Fibroblast of skin of abdomen (primary cell): ENCODE measurements at places on chromosomes 11 and 22.

- DNase-seq = no peak
Measured at GRCh38 chr22:35215993-35216392, 41.3 kb upstream of the HMGXB4 start.

DNA sequence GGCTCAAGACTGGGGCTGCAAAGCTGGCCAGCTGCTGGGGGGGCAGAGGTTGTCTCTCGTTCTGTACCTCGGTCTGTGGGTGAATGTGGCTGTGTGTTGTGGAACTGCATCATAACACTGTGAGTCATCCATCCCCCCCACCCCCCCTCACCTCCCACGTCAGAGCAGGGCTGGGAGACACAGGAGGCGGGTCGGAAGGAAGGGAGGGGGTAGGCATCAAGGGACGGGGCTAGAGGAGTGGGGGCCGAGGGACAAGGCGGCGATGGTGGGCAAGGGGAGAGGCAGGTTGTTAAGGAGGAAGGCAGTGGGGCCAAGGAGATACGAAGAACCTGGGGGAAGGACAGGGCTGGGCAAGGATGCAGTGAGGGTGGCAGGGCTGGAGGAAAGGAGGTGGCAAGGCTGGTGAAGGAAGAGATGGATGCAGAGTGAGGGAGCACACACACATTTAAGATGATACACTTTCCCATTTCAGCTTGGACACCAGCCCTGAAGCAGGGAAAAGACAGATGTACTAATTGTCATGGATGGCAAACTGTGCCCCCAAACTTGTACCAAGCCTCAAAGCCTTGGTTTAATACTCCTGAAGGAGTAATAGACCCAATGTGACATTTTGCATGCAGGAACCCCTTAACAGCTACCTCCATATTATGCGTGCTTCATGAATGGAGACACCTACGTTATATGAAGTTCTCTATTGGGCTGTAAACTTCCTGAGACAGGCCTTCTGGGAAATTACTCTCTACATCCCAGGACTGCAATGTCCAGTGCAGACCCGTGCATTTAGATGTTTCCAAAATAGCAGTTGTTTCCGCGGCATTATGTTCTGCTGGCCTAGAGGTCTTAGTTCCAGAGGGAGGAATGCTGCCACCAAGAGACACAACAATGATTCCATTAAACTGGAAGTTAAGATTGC, at the start of gene YPEL4:
Gene YPEL4 (minus strand): TSS at position 87 of the 913 bp plus-strand sequence. CDS start 2,805 bp downstream, outside the sequence.
- peak; percentile 84 for DNase-seq

DNA sequence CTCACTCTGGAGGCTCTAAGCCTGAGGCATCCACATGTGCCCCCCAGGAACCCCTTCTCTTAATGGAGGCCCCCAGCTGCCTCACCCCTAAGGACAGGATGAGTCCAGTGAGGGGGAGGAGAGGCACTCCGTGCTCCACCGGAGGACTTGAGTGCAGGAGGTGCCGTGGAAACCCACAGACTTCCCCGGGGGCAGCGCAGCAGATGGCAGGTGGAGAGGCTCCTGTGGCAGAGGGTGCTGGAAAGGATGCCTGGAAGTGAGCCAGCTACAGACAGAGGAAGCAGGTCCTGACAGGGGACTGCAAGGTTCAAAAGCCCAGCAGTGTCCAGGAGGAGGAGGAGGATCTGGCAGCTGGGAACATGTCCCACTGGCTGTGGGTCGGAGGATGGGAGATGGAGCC, 1384.0 kb downstream of the TBC1D22A start:
- no peak for DNase-seq

DNA sequence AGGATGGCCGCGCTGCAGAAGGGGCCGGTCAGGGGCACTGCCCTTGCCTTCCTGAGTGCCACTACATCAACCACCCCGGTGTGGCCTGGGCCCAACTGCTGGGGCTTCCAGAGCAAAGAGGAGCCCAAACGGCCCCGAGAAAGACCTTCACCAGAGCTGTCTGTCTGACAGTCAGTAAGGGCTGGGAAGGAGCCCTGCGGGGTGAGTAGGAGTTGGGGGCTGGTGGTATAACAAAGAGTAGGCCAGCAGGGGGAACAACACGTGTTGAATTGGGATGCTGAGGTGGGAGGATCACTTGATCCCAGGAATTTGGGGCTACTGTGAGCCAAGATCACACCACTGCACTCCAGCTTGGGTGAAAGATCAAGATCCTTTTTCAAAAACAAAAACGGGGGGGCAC, 3.9 kb downstream of the GSTT4 start:
- no peak for DNase-seq

GRCh38 chr11:96481771-96482170, 92.0 kb downstream of the JRKL start:
- no peak for DNase-seq

DNA sequence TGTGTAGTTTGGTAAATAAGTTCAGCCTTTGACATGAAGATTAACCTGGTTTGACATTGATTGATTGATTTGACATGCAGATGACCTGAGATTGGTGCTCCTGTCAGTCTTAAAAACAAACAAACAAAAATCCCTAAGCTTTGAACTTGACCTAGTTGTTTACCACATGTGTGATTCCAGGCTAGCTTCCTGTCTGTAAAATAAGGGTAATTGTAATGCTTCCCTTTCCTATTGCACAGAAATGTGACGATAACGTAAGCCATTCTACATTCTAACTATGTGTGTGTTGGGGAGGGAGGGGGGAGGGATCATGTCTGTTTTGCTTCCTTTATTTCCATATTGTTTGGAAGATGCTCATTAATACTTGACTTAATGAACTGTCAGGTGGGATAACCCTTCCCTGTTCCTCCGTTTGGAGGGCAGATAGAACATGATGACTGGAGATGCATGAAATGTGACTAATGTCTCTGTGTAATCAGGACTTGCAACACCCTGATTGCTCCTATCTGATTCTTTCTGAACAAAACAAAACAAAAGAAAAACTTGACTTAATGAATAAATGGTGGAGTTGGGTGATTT, 106.1 kb upstream of the CLMP start:
- DNase-seq = peak; percentile 44

DNA sequence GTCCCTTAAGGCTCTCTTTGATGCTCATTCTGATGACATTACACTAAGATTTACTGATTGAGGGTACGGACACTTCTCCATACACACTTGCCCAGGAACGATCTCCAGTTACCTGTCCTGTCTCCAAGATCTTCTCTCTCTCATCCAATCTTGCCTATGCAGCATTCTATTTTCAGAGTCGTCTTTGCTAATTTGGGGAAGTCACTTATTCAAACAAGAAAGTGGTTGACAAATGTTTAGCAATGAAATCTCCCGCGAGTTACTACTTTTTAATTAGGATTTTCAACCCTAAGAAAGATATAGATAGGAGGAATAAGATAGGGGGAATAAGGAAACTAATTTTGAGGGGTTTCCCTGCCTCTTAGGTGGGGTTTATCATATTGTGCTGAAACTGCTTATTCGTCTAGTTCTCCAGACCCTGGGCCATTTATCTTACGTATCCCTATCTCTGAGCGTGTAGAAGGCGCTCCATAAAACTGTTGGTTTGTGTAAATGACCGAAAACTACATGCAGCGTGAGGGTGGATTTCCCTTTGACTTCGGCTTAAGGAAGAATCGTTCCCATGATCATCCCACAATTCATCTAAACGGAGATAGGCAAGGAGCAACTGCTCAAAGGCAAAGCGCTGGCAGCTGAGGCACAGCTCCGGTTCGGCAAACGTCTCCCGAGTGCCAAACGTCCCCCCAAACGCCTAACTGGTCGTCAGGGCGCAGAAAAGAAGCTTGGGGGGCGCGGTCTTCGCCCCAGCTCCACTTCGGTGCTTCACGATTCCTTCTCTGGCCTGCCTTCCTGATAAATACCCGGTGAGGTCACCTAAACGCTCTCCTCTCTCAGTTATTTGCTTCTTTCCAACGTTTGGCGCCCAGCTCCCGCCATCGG, 804 bp downstream of the APIP start:
- peak; percentile 24 for DNase-seq

GRCh38 chr11:100689141-100689540, 2.1 kb downstream of the ARHGAP42 start:
- no peak for DNase-seq

DNA sequence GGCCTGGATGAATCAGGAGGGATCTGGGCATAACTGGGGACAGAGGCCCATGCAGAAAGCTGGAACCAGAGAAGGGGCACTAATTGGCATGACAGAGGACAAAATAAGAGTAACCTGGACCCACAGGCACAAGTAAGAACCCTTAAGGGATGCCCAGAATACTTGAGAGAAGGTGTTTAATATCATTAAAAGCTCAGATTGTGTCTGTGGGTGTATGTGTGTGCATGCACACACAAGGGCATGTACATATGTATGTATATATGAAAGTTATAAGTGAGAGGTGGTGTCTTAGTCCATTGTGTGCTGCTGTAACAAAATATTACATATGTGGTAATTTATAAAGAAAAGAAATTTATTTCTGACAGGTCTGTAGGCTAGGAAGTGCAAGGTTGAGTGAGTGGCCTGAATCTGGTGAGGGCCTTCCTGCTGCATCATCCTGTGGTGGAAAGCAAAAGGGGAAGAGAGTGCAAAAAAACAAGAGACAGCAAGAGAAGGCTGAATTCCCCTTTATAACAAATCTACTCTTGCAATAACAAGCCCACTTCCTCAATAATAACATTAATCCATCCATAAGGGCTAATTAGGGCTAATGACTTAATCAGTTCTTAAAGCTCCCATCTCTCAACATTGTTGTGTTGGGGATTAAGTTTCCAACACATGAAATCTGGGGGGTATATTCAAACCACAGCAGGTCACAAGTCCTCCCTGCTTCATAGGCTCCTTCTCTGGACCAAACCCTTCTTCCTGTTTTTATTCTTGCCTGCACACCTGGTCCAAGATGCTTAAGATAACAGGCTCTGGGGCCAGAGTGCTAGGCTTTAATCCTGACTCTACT, 68.3 kb upstream of the POU2AF2 start:
- DNase-seq = no peak

- no peak for DNase-seq
Measured at GRCh38 chr11:2136952-2137201, 2.3 kb downstream of the IGF2 start.
